ENCODE measurements at places on chromosomes 11 and 22. TPM values are rescaled to one million over a fixed set of nuclear protein-coding genes. Genes with fewer than 3 reads are reported as not detected.

GRCh38 chr22:25146307-25146706 lies 53.4 kb upstream of the CRYBB3 start:
- DNase-seq, result no peak

- no peak for DNase-seq
These were observed 16.7 kb downstream of the STARD10 start for GRCh38 chr11:72776844-72777754.

- DNase-seq, result no peak
These were observed 12.2 kb downstream of the PARVG start for GRCh38 chr22:44192816-44193534.

DNA sequence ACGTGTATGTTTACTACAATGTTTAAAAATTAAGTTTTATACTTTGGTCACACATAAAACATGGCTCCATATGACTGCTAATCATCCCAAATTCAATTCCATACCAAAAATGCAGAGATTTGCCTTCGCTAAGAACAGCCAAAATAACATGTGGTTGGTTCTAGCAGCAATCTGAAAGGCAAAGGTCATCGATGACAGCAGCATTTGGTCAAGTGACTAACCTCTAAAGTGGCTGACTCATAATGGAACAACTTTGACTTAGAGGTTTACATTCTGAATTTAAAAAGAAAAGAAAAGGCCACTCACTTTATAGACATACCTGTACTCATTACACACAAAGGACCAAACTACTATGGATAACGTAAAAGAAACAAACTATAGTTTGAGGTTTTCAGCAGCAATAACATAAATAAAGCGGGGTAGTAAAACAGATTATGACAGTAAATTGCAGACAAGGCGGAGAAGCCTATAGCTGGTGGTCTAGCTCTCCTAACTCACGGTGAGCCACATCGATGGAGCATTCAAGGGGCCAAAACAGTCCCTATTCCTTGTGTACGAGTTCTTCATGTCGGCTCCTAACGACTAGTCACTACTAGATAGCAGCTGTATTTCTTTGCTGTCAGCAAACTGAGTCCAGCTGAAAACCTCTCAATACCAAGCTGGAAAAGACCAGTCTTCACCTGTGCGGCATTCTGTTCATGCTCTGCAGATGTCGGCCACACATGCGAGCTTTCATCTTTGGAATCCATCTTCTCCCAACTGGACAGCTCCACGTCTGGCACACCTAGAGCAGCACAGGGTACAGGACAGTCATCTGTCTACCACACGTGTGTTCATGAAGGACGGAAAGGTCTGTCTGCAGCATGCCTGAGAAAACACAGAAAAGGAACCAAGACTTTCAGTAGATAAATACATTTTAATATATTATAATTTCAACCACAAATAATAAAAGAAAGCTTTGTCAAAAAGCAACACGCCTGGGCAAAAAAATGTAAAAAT lies 42.1 kb downstream of the PRDM10 start:
- no peak for DNase-seq

DNA sequence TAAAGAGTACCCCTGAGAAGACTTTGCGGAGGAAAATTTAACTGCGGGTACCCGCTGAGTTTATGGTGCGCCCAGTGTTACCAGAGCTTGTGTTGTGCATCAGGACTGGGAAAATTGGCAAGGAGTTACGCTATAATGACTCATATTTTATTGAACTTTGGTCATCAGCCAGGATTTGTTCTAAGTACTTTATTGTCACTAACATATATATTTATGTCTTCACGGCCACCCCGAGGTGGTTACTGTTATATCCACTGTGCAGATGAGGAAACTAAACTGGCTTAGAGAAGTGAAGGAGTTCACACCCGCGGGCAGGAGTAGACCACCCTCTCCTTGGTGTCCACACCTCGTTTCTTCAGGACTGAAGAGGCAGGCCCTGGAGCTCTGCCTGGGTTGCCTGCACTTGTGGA lies 667 bp downstream of the ACCS start:
- no peak for DNase-seq

DNA sequence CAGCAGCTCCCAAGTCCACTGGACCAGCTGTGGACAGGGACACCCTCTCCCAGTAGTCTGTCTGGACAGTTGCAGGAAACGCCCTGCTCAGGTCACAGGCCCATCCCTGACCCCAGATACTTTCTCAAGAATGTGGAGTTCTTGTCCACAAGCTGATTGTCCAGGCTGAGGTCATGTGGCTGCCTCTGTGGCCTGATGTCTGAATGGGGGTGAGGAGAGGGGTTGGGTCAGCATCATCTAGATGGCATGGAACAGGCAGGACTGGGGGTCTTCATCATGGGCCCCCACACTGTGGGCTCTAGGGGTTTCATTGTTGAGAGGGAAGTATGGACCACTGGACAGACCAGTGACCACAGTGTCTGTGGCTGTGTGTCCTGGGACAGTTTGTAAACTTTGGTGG lies 1015.0 kb downstream of the TBC1D22A start:
- no peak for DNase-seq

- DNase-seq, result no peak
These were observed 437.8 kb downstream of the DYNC2H1 start for GRCh38 chr11:103547024-103547423.

DNA sequence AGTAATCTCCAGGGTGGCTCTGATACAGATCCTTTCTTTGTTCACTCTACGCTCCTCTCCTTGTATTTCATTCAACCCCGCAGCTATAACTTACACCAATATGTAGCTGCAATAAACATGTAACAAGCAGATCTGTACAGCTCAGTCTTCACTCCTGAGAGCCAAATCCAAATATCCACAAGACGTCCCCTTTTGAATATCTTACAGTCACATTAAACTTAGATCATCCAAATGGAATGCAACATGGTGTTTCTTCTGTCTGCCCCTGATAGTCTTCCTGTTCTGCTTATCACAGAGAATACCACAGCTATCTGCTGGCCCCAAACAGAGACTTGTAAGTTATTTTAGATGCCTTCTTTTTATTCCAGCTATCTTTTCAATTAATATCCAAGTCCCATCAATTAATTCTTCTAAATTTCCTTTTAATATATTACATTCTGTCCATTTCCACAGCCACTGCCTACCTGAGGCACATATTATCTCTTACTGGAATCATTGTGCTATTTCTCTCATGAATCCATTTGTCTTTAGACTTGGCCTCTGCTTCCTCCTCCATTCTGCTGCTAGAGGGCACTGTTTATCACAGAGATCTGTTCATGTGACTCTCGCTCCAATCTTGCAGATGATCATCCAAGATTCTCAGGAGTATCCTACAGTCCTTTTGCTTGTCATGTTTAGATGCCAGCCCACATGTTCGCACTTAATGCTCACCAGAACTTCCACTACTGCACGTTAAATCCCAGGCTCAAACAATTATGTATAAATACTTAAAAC lies 908.6 kb downstream of the NTM start:
- DNase-seq, result no peak

- peak; percentile 25 for DNase-seq
These were observed 705 bp downstream of the CLDN5 start for GRCh38 chr22:19523240-19524169.

GRCh38 chr22:36253523-36254490 lies 874 bp downstream of the APOL1 start:
- DNase-seq, result no peak

DNA sequence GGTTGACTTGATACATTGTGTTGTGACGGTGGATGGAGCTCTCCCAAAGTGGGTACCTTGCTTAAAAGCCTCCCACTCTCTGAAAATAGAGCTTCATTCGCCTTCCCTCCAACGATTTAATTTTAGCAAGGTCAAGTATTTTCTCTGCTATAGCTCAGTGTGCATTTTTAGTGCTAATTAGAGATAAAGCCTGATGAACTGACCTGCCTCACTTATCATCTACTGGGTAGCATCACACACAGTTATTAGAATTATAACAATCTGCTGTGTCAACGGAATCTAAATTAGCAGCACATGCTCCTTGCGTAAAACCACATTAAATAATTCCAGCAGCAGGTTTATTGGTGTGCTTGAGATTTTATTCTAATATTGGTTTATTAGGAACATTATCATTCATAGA lies 701.7 kb downstream of the NELL1 start:
- no peak for DNase-seq

DNA sequence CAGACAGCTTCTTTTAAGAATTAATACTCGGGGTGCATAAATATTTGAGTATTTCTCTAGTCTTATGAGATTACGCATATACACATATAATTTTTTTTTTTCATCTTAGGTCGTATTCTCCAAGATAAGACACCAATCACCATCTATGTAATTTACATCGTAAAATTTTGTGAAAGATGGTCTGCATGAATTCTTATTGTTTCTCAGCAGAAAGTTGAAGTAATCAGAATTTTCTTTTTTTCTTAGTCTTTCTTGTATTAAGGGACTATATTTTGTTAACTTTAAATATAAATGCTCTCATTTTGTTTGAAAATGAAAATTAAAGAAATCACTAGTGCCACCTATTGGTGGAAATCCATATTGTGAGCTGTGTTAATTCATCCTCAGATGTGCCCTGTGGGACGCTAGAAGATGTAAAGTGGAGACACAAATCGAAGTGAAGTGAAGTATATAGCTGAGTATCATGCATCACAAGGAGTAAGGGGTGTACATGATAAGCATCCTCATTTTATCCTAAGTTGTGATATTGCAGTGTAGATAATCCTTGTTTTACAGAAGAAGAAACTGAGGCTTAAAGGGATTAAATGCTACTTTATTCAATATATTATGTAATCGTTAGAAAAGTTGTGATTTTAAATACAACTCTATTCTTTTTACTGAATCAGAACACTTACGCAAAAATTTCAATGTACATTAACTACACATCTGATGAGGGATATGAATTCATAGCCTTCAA lies 2084.3 kb downstream of the LRRC4C start:
- DNase-seq, result peak; percentile 39

DNA sequence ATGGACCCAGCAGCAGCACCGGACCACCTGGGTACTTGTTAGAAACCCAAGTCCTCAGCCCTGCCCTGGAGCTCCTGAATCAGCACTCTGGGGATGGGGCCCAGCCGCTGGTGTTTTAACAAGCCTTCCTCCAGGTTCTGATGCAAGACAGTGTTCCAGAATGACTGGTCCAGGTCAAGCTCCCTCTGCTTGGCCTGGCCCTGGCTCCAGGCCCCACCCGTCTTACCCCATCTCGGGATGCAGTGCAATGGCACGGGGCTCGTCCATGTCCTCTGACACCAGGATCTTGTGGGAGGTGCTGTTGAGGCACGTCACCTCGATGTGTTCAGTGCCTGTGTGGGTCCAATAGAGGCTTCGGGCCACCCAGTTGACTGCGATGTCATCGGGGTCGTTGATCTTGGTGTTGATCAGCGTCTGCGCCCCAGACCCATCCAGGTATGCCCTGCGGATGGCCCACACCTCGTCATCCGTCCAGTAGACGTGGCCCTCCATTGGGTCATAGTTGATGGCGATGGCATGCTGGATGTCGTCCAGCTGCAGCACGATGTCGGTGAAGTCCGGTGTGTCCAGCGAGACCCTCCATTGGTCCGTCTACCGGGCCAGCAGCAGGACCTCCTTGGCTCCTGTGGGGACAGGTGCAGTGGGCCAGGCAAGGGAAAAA lies 140.3 kb downstream of the CRYBB2 start:
- no peak for DNase-seq

GRCh38 chr22:28143241-28143865 lies 224.3 kb upstream of the PITPNB start:
- no peak for DNase-seq

GRCh38 chr22:35230839-35231584 lies 26.3 kb upstream of the HMGXB4 start:
- DNase-seq, result no peak

DNA sequence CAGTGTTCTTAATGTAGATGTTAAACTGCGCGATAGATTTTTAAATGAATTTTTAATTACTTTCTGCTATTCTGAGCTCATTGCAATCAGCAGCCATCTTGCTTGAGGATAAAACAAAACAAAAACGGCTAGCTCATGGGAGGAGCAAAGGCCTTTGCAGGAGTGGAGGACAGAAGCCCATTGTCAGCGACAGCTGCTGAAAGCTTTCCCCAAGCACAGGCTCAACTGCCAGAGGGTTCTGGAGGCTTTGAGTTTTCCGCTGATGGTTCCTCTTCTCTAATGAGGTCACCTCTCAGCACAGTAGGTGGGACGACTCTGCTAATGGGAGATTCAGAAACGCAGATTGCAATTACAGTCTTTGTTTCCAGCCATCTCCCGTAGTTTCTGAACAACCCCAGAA lies 167.1 kb upstream of the TTC12 start:
- no peak for DNase-seq

- no peak for DNase-seq
These were observed 477.8 kb downstream of the BRD1 start for GRCh38 chr22:49349841-49350381.

DNA sequence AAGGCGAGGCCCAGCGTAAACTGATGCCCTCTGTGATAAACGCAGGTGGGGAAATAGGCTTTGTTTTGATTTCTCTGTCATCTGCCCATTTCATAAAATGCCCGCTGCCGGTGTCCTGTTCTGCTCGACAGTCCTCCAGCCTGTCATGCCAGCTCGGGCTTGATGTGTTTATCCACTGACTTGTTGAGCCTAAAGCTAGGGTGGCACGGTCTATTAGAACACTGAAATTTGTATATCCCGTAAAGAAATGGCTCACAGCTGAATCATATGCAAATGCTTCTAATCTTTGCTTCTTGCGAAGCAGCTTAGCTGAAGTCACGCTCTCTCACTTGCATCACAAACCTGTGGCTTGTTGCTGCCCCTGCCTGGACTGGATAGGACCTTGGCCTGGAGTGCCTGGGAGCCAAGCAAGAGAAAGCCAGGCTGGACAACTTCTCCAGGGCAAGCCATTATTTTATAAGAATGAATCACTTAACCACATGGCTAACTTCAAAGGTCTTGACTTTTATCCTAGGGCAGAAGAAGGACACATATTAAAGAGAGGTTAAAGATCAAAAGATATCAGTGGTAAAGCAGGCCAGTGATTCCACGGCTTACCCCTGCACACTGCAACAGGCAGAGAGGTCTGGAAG lies 33.1 kb downstream of the EHF start:
- DNase-seq, result no peak

GRCh38 chr11:22828373-22828772 lies 1.2 kb downstream of the SVIP start:
- no peak for DNase-seq

The OR51B4 gene
- 0.56 TPM for polyA plus RNA-seq

The EXPH5 gene
- 7.4 TPM for polyA plus RNA-seq

The SLC35E4 gene
- polyA plus RNA-seq, result 2.8 TPM

The ASPHD2 gene
- 0.38 TPM for polyA plus RNA-seq

The INPP5J gene
- polyA plus RNA-seq, result 2.9 TPM

The C11orf16 gene
- polyA plus RNA-seq, result 6.8 TPM

The TRIM6 gene
- polyA plus RNA-seq, result 8.5 TPM
